ENCODE measurements at places on chromosomes 16 and 17.

DNA sequence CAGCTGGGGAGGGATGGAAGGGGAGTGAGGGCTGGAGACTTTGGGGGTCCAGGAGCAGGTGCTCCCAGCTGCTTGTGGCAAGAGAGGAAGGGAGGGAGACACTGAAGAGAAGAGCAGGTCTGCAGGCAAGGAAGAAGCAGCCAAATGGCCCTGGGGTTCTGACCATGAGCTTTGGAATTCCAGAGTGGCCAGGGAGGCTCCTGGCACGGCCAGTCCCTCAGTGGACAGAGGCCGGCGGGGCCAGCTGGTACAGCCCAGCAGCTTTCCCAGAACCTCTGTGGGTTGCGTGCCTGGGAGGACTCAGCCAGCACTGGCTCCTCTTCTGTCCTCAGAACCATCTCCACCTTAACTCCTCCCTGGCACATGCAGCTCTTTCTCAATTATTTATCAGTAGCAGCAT lies 233.0 kb downstream of the MSI2 start:
- no peak for DNase-seq
- no peaks in the 10 kb centered on the region for H3K36me3 ChIP-seq
- H3K4me3 ChIP-seq = no peak overlapping the region
- no peaks in the 10 kb centered on the region for H3K4me1 ChIP-seq

DNA sequence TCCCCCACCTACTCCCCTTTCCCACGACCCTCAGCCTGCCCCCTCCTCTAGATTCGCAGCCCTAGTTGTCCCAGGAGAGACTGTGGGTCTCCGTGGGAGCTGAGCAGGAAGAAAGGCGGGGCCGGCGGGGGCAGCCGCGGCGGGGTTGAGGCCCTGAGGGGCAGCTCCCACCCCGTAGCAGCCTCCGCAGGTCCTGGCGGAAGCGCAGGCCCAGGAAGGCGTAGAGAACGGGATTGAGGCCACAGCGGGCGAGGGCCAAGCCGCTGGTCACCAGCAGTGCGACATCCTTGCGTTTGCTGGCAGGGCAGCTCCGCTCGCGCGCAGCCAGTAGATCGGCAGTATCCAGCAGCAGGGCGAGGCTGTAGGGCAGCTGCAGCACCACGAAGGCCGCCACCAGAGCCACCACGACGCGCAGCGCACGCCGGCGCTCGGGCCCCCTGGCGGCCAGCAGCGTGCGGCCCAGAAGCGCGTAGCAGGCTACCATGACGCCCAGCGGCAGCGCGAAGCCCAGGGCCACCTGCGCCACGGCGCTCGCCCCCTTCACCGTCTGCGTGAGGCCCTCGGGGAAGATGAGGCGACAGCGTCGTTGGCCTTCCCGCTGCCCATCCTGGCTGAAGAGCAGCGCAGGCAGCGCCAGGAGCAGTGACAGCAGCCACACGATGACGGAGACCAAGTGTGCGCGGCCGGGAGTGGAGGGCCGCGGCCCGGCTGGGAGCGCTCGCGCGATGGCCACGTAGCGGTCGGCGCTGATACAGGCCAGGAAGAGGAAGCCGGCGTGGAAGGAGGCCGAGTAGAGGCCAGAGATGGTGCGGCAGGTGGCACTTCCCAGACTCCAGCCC lies 1.9 kb downstream of the CCR10 start:
- peaks cover 62% of the 10 kb centered on the region for H3K4me1 ChIP-seq
- peak; percentile 90 for DNase-seq

DNA sequence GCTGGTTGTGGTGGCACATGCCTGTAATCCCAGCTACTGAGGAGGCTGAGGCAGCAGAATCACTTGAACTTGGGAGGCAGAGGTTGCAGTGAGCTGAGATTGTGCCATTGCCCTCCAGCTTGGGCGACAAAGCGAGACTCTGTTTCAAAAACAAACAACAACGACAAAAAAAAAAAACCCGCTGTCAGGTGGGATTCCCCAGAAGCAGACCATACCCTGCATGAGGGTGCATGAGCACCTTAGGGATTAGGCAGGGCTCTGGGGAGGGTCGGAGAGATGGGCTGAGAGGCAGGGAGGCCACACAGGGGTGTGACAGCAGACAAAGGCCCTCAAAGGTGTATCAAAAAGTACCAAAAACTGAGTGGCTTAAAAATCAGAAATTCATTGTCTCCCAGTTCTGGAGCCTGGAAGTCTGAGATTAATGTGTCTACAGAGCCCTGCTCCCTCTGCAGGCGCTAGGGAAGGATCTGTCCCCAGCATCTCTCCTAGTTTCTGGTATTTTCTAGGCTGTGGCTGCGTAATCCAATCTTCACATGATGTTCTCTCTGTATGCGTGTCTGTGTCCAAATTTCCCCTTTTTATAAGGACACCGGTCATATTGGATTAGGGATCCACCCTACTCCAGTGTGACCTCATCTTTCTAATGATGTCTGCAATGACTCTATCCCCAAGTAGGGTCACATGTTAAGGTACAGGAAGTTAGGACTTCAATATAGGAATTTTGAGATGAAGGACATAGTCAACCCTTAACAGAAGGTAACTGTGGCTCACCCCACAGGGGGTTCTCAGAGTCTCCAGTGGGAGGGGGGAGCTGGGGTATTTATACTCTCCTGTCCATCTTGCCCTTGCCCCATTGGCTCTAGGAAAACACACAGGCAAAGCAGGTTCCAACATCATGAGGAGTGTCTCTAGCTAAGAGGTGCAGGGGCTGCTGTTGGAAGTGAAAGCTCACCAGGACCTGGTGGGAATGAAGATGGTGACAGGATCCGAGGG lies 13.6 kb upstream of the TVP23A start:
- no peaks in the 10 kb centered on the region for H3K36me3 ChIP-seq
- H3K4me3 ChIP-seq = no peak overlapping the region
- peaks cover 27% of the 10 kb centered on the region for H3K4me1 ChIP-seq
- no peaks in the 10 kb centered on the region for H3K27me3 ChIP-seq
- DNase-seq = peak; percentile 48
- H3K27ac ChIP-seq = no peak overlapping the region

DNA sequence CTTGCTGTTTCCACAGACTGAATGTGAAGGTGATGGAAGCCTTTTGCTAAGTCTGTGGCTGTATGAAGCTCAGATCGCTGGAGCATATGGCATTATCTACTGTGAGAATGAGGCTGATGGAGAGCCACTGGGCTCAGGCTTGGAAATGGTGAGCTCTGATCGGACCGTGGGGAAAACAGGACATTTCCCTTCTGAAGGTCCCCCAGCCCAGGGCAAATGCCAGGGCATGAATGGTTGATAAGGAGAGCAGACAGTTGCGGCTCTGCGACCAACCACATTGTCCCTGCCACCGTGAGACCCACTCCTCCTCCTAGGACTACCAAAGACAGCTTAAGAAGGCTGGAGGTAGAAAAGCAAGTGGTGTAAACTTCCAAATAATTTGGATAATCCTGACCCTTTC lies 4.7 kb upstream of the CUEDC1 start:
- H3K27me3 ChIP-seq = no peaks in the 10 kb centered on the region
- no peak for DNase-seq
- H3K36me3 ChIP-seq = no peaks in the 10 kb centered on the region
- no peak overlapping the region for H3K4me3 ChIP-seq
- no peak overlapping the region for H3K27ac ChIP-seq
- H3K4me1 ChIP-seq = peaks cover 10% of the 10 kb centered on the region

All from upper lobe of right lung (tissue), 1 donor.